NCI-H1048 (cell line): ENCODE measurements at places on chromosomes 2 and 18.

DNA sequence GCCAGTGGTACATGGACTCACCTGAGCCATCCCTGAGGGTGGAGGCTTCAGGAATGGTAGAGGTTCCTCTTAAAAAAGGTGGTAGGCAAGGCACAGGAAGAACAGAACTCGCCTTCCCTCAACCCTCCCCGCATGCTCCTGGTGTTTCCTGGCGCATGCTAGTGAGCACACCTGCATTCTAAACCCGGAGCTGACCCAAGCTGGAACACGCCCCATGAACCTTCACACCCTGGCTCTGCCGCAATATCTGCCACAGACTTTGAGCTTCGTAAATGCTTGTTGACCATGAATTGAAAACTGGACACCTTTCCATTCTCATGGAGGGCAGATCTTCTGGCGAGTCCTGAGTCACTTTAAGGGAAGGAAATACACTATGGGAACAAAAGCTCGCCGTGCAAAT, 601.3 kb upstream of the RAB6C start:
- DNase-seq = no peak

DNA sequence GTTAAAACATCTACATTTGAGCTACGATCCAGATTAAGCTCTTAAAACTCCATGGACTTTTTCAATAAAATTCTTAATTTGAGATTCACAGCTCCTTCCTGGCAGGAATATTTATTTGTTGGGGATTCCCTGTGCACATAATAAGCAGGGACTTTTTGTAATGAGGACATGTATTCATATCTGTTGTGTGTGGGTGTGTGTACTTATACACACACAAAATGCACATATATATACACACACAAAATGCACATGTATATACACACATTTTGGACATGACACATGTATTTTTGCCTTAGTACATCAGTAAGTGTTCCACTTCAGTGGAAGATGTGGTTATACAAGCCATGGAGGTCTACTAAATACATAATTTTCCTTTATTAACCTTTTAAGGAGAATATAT, 1131.1 kb upstream of the CDH2 start:
- no peak for DNase-seq

GRCh38 chr2:65532937-65533336, 100.5 kb upstream of the SPRED2 start:
- no peak for DNase-seq

GRCh38 chr2:10382354-10383061, 65.6 kb downstream of the ODC1 start:
- DNase-seq = no peak

GRCh38 chr2:20496076-20496872, 49.4 kb downstream of the RHOB start:
- no peak for DNase-seq

DNA sequence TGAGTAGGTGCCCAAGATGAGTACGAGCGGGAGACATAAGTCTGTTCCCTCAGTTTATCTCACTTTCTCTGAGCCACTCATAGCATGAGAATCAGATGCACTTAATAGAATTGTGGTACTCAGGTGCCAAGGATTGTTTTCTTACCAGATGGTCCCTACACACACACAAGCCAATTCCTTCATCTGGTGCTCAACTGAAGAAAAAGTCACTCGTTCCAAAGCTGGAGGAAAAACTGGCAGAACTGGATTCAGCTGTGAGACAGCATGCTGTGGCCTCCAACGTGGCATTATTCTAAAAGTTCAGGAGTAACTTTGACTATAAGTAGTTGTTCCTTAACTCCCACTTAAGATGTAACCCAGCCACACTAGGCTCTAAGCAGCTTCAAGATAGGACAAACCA, 33.4 kb upstream of the ABCA12 start:
- DNase-seq = no peak

GRCh38 chr2:2456721-2457120, 125.6 kb upstream of the MYT1L start:
- DNase-seq = no peak

DNA sequence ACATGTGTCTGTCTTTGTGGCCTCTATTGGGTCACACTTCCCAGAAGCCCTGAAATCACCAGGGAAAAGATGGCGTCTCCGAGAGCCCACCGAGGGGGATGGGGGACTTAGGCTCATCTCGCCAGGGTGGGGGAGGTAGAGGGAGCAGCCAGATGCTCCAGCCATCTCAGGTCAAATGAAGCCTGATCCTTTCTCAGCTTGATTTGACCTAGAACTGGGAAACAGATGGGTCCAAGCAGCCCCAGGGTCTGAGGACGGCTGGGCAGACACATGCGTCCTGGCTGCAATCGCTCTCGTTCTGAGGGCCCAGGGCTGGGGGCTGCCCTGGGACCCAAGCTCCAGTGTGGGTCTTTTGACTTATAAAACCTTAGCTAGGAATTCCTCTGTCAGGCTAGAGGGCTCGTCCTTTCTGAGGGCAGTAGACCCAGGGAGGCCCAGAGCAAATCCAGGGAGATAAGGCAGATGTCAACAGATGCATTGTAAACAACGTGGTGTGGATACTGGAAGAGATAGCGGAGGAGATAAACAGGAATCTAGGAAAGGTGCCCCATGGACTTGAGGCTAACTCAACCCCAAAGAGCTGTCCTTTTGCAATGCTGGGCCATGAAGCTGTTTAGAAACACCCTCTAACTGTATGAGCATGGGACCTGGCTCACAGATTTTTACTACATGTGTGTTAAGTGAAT, 127.7 kb downstream of the MYCN start:
- no peak for DNase-seq
